ENCODE measurements at places on chromosomes 7 and 10.

- DNase-seq = no peak
These were observed 10.2 kb downstream of the CRYGN start for GRCh38 chr7:151429560-151430331.

- peak; percentile 16 for DNase-seq
These were observed 14.3 kb downstream of the MOSPD3 start for GRCh38 chr7:100626530-100627237.

GRCh38 chr7:18565337-18565736 is 69.8 kb downstream of the HDAC9 start:
- DNase-seq = no peak

- no peak for DNase-seq
These were observed 19.1 kb downstream of the GPRIN2 start for GRCh38 chr10:46537309-46537708.

DNA sequence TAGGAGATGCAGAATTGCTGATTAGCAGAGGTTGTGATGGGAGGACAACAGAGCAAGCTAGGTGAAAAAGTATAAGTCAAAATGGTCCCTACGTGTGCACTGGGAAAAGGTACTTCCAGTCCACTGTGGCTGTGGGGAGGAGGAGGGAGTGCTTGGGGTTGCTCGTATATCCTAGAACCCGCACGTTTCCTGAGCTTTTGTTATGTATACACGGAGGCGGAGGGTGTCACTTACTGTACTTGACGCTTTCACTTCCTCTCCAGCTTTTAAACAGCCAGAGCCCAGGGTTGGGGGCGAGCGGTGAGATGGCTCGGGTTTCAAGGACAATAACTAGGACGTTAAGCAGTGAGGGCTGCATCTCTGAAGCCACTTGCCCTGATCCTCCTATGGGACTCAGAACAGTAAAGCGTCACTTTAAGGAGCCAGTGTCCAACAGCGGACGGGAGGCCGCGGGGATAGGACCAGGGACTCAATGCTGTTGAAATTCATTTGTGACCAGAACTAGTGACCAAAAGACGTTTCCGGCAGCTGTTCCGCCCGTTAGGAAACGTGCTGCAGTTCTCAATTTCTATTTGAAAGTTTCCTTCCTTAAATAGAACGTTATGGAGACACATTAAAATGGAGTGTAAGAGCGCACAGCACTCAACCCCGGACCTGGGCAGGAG is 985 bp upstream of the ETV1 start:
- DNase-seq = no peak

DNA sequence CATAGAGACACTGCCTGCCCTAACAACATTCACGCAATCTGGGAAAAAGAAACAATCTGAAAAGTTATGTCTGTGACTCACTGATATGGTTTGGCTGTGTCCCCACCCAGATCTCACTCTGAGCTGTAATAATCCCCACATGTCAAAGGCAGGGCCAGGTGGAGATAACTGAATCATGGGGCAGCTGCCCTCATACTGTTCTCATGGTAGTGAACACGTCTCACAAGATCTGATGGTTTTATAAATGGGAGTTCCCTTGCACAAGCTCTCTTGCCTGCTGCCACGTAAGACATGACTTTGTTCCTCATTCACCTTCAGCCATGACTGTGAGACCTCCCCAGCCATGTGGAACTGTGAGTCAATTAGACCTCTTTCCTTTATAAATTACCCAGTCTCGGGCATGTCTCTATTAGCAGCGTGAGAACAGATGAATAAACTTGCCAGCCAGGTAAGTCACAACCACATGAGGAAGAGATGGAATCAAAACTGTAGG is 341.5 kb upstream of the AOAH start:
- peak; percentile 58 for DNase-seq

DNA sequence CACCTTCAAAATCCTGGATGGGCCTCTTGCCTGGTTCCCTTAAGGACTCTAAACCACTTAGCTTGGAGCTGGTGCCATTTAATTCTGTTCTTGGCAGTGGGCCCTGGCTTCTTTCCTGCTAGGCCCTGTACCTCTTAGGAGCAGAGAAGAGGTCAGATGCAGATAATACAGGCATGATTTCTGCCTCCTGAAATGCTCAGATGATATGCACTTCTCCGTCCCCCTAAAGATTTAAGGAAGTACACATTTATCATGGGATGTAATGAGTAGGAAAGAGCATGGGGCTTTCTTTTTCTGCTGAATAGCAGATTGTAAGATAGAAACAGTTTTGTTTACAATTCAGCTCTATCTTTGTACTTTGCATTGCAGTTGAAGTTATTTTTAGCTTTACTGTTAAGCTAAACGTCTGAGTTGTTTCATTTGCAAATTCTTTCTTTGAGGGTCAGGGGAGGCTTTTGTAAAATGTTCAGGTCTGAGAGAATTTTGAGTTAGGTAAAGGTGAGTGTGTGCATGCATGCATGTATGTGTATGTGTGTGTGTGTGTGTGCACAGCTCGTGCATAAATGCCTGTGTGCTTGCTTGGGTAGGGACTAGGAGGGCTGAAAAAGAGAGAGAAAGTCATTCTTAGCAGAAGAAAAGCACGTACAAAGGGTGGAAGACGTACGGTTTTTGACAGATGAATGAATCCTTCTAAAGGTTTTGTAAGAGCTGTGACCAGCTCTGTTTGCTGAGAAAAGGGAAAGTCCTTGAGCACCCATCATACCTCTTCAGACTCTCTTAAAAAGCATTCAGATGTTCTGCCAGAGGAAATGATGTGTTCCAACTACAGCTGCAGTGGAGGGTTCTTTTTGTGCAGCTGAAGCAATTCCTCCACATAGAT is 364.2 kb downstream of the AUTS2 start:
- no peak for DNase-seq

DNA sequence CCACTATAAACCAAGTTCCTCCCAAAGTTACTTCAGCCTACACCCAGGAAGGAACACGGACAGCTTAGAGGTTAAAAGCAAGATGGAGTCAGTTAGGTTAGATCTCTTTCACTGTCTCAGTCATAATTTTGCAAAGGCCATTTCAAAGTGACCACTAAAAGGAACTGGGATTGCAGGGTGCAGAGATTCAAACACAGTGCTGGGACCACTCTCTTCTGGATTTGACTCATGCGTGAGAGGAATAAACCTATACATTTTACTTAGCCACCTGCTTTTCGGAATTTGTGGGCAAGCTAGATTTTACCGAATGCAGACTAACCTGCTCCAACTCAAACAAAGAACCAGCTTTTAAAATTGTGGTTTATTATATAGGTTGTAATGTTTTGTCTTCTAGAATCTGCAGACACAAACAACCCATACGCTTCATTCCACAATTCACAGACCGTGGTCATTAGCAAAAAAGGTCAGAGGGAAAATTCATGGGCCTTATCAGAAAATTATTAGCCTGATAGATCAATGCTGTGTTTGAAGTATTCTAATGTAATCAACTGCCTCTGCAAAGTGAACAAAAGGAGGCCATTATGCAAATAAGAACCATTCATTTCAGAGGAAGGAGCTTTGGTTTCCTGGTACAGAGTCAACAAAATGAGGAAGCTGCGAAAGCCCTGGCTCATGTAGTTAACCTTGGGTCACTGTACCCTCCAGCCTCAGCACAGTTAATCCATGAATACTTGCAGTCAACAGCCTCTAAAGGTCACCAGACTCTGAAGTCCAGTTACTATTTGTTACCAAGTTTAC is 342.7 kb upstream of the KLF6 start:
- DNase-seq = no peak

DNA sequence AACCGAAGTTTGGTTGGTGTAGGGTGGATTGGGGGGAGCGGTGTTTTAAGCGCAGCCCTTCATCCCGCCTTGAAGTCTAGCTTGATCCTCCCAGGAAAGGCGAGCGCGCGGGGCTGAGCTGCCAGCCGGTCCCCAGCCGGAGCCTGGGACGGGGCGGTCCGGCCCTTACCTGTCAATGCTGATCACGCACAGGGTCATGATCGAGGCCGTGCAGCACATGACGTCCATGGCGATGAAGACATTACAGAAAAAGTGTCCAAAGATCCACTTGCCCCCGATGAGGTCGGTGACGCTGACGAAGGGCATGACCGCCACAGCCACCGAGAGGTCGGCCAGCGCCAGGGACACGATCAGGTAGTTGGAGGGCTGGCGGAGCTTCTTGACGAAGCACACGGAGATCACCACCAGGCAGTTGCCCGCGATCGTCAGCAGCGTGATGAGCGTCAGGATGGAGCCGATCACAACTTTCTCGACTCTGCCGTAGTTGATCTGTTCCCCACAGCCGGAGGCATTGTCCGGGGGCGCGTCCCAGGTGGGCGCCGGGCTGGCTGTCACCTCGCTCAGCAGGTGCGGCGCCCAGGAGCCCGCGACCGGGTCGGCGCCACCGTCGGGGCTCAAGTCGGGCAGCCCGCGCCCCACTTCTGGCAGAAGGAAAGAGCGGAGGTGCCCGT is 740 bp downstream of the HTR7 start:
- DNase-seq = no peak

DNA sequence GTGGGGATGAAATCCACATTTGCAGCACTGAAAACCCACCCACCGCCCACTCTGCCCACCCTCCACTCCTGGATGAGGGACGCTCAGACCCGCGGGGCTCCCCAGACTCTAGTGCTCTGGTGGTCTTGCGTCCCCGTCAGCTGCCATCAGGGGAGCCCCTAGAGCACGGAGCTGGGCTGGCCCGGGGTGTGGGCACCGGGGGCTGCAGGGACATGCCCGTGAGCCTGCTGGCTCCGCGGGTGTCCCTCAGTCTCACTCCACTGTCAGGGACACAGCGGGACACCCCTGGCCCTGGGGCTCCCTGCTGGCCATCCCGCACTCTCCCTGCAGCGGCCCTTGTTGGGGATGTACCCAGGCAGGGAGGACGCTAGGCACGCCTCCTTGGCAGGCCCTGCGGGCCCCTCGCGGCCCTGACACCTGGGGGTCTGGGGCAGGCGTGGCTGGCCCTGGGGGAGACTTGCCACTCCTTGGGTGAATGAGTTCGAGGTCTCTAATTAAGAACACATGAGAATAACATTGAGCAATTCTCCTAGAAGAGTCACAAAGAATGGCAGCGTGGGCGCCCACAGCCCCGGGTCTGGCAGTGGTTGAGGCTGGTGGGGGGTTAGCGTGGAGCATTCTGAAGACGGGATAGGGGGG is 64.2 kb downstream of the CFAP46 start:
- no peak for DNase-seq

- no peak for DNase-seq
These were observed 230.1 kb downstream of the WDR11 start for GRCh38 chr10:121081306-121081705.

GRCh38 chr7:105084581-105084980 is 70.6 kb downstream of the KMT2E start:
- DNase-seq = no peak

GRCh38 chr7:24057243-24057642 is 226.7 kb upstream of the NPY start:
- no peak for DNase-seq

- DNase-seq = no peak
These were observed 125.7 kb upstream of the NEBL start for GRCh38 chr10:21022821-21023220.

GRCh38 chr7:22300839-22301238 is 56.1 kb downstream of the RAPGEF5 start:
- DNase-seq = no peak

GRCh38 chr10:121942749-121943416 is 15.1 kb upstream of the ATE1 start:
- no peak for DNase-seq

DNA sequence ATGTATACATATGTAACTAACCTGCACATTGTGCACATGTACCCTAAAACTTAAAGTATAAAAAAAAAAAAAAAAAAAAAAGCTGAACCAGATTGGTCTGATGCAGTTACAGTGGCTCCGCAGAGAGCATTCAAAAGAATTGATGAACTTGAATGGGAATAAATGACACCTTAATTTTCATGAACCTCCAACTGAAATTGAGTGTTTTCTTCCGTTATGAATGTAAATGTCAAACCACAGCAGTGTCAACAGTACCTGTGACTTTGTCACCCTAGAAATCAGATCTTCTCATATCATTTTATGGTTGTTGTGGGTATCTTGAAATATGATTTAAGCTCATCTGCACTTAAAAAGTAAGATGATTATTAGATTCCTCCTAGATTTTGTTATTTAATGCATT is 32.7 kb upstream of the SRGN start:
- DNase-seq = no peak

GRCh38 chr7:123929655-123930054 is 4.6 kb downstream of the SPAM1 start:
- no peak for DNase-seq

DNA sequence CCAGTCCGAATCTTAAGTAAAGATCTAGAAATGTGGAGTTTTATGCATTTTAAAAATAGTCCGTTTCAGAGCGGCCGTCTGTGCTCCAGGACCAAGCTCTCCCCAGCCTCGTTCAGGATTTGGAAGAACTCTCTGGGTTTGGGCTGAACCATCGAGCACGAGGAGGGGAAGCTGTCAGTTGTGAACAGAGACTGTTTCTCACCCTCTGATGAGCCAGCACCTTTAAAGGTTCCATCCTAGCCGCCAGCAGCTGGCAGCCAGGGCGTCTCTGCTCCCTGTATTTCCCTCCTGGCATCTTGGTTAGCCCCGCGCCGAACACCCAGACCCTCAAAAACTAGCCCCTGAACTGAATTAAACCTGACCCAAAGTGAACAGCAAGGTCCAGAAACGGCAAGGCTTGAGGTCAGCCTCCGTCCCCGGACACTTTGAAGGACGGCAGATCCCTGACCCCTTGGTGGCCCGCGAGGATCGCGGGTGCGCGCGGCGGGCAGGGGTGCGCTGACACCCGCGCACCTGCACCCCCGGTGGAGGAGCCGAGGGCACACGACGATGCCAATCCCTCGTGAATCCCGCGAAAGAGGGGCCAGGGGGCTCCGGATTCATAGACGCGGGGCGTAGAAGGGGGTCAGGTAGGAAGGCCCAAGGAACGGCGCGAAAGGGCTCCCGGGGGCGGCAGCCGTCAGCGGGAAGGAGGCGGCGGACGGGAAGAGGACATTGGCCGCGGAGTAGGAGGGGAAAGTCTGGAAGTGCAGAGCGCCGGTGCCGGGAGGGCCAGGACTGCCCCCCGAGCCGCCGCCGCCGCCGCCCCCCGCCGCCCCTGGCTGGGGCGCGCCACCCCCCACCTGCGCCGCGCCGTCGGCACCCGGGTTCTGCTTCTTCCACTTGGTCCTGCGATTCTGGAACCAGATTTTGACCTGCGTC is 2.7 kb downstream of the NKX1-2 start:
- no peak for DNase-seq

Data from retinal pigment epithelial cell (primary cell).